ENCODE measurements at places on chromosomes 1 and 21. TPM values are rescaled to one million over a fixed set of nuclear protein-coding genes. Genes with fewer than 3 reads are reported as not detected.

Gene IL23R
- total RNA-seq, result not detected

Gene MX2
- 12.2 TPM for total RNA-seq

Gene POU3F1
- not detected for total RNA-seq

Gene TNFSF4
- total RNA-seq, result not detected

Gene LDLRAD2
- 2.3 TPM for total RNA-seq

Gene CLCA4
- not detected for total RNA-seq

Gene WARS2
- 4.9 TPM for total RNA-seq

Gene LCE1A
- total RNA-seq, result not detected

GRCh38 chr1:206032380-206033140 lies 8.9 kb upstream of the CTSE start:
- no peaks in the 10 kb centered on the region for H3K27me3 ChIP-seq
- no peaks in the 10 kb centered on the region for H3K4me1 ChIP-seq
- no peak overlapping the region for H3K27ac ChIP-seq
- H3K36me3 ChIP-seq, result no peaks in the 10 kb centered on the region

DNA sequence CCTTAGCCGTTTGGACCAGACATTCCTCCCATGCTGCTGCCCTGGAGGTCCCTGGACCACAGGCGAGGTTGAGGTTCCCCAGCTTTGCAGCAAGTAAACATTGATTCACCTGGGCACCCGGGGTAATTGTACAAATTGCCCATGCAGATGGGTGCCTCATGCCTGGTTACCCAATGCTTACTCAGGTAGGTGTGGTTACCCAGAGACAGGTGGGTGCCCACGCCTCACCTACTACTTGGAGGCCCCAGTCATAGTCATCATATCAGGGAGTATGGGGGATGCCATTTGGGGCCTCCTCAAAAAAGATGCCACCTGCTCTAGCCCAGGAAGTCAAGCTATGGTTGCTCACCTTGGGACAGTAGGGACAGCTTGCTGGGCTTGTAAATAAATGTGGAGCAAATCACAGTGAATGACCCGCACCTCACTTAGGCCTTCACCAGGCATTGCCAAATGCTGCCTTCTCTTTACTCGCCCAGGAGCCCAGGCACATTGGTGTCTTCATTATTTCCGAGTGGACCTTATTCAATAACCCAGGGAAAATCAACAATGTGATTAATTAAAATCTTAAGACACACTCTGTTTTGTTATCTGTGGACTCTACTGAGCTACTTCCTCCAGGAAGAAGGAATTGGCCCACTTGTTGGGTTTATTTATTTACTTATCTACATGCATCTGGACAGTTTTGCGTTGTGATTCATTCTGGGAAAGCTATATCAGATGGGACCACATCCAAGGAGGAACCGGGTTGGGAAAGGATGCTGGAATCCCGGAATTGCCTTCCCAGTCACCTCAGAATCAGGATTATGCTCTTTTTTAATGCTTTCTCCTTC lies 35.6 kb upstream of the GRHL3 start:
- DNase-seq, result peak; percentile 14
- H3K27me3 ChIP-seq, result no peaks in the 10 kb centered on the region
- H3K4me3 ChIP-seq, result no peak overlapping the region
- peaks cover 14% of the 10 kb centered on the region for H3K4me1 ChIP-seq
- H3K27ac ChIP-seq, result peak overlapping the region; percentile 63

- no peaks in the 10 kb centered on the region for H3K27me3 ChIP-seq
- no peak for DNase-seq
- H3K4me3 ChIP-seq, result no peak overlapping the region
- H3K4me1 ChIP-seq, result no peaks in the 10 kb centered on the region
Measured at GRCh38 chr1:11559591-11559970, 80.6 kb downstream of the DISP3 start.

DNA sequence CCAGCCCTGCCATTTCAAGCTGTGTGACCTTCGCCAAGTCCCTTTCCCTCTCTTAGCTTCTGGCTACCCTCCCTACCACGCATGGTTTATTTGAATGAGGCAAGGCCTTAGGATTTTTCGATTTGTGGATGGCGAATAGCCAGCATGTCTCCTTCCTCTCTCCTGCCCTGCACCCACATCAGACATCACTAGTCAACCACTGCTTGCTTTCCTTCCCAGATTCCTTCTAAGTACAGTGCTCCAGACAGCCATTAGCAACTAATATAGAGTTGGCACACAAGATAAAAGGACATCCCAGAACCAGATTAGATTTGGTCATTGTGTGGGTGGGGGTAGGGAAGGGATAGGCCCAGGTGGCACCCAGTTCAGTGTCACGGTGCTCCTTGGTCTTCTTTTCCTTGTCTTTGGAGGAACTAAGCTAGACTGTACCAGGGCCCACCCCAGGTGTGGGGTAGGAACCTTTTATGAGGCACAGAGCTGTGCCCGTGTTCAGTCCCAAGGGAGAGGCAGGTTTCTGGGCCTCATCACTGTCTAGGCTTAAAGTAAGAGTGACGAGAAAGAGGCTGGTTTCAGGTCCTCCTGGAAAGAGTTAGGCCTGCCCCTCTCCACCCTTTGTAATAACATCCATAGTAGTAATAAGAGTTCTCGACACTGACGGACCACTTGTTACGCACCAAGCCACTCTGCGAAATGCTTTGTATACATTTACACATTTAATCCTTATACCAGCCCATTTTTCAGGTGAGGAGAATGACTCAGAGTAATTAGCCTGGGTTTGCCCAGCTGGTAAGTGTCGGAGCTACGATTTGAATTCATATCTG lies 8.6 kb downstream of the ALPL start:
- no peaks in the 10 kb centered on the region for H3K27me3 ChIP-seq
- H3K4me1 ChIP-seq, result no peaks in the 10 kb centered on the region
- H3K36me3 ChIP-seq, result no peaks in the 10 kb centered on the region
- H3K27ac ChIP-seq, result peak overlapping the region; percentile 66
- no peak for DNase-seq
- H3K4me3 ChIP-seq, result no peak overlapping the region

DNA sequence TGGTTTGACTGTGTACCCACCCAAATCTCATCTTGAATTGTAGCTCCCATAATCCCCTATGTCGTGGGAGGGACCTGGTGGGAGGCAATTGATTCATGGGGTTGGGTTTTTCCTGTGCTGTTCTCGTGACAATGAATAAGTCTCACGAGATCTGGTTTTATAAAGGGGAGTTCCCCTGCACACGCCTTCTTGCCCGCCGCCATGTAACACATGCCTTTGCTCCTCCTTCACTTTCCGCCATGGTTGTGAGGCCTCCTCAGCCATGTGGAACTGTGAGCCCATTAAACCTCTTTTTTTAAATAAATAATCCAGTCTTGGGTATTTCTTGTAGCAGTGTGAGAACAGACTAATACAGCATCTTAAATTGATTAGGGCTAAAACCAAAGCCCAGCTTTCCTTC lies 22.6 kb upstream of the RERE start:
- no peak overlapping the region for H3K27ac ChIP-seq
- no peaks in the 10 kb centered on the region for H3K27me3 ChIP-seq
- H3K4me1 ChIP-seq, result peaks cover 4% of the 10 kb centered on the region
- no peak for DNase-seq
- no peak overlapping the region for H3K4me3 ChIP-seq

DNA sequence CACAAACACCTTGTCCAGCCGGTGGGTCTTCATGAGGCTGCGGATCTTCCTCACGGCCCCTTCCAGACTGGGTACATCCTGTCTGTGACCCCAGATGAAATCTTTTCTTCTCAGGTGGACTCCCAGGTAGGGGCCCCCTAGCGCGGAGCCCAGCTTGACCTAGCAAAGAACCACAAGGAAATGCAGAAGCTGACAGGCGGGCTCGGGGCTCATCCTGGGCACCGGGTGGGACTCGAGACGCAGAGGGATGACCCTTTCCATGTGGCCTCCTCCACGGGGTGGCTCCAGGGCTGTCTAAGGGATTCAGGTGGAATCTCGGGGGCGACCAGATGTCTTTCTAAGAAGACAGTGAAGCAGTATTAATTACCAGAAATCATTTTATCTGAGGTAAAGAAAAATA lies 17.8 kb downstream of the POFUT2 start:
- no peak for DNase-seq
- H3K4me3 ChIP-seq, result no peak overlapping the region
- no peaks in the 10 kb centered on the region for H3K27me3 ChIP-seq

DNA sequence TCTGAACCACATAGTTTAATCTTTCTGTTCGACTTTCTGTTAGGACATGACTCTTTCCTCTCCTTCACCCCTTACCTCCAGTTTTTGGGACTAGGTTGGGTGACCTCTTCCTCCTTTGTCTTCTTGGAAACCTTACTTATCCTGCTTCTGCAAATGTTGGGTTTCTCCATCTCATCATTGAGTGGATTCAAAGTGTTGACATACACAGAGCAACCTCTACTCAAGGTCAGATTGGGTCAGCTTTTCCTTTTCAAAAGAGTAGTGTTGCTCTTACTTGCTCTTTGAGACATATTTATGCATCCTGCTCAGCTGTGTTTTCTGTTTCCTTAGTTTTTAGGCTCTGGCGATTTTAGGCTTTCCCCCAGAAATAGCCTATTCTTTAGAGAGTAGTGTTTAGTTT lies 3.7 kb downstream of the CAMTA1 start:
- no peaks in the 10 kb centered on the region for H3K36me3 ChIP-seq
- no peak overlapping the region for H3K4me3 ChIP-seq
- peaks cover 15% of the 10 kb centered on the region for H3K4me1 ChIP-seq

DNA sequence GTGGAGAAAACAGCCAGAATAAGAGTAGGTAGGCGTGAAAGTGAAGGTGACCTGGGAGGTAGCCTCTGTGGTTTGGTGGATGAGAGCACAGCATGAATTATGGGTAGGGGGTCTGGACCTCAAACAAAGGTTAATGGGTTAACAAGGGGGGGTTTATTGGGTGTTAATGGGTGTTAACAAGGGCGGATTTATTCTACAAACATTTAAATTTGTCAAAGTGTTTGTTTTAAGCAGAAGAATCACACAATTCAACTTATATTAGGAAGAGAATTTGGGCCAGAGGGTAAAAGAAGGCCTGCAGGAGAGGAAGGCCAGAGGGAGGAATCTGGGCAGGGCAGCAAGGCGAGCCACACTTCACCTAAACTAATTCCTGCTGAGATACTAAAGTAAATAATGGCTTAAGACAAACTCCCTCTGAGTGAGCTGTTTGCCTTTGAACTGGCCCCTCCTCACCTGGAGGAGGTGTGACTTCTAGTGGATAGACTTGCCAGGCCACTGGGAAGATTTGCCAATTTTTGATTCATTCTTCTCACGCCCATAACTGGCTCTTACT lies 191.7 kb downstream of the GIPC2 start:
- DNase-seq, result peak; percentile 75
- no peaks in the 10 kb centered on the region for H3K27me3 ChIP-seq
- H3K4me1 ChIP-seq, result peaks cover 20% of the 10 kb centered on the region
- no peak overlapping the region for H3K4me3 ChIP-seq
- H3K36me3 ChIP-seq, result no peaks in the 10 kb centered on the region

GRCh38 chr21:33578214-33578613 lies 10.3 kb downstream of the DONSON start:
- no peaks in the 10 kb centered on the region for H3K4me1 ChIP-seq
- H3K27me3 ChIP-seq, result no peaks in the 10 kb centered on the region
- peaks cover 10% of the 10 kb centered on the region for H3K36me3 ChIP-seq
- no peak overlapping the region for H3K4me3 ChIP-seq

DNA sequence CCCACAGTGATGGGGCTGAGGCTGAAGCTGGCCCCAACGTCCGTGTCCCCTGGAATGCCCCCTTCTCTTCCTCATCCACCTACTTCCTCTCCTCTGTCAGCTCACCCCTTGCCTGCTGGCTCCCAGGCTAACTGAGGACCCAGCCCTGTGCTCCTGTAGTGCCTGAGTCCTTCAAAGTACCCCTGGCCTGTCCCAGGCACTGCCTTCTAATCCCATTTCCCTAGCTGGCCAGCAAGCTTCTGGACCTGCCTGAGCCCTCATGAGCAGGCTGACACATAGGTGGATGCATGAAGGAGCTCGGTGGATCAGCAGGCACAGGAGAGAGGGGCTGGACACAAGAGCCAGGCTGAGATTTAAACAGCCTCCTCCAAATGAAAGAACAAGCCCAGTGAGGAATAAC lies 650.8 kb downstream of the NPHP4 start:
- H3K36me3 ChIP-seq, result no peaks in the 10 kb centered on the region
- no peak overlapping the region for H3K27ac ChIP-seq
- no peak overlapping the region for H3K4me3 ChIP-seq

DNA sequence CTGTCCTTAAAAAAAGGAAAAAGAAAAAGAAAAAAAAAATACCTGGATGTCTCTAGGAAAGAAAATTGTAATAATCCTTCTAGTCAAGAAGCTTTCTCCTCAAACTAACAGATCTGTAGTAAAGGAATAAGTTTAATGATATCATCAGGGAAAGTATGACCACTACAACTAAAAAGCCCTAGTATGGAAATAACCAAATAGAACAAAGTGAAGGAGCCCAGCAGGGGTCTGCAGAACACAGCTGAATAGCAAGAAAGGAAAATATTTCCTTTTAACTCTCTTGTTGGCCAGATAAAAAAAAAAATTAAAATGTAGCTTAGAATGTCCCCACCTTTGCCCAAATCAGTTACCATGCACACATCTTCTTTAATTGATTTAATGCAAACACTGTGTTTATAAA lies 43.2 kb downstream of the PRRX1 start:
- no peaks in the 10 kb centered on the region for H3K27me3 ChIP-seq
- no peak overlapping the region for H3K27ac ChIP-seq
- no peaks in the 10 kb centered on the region for H3K4me1 ChIP-seq
- no peaks in the 10 kb centered on the region for H3K36me3 ChIP-seq
- no peak overlapping the region for H3K4me3 ChIP-seq

DNA sequence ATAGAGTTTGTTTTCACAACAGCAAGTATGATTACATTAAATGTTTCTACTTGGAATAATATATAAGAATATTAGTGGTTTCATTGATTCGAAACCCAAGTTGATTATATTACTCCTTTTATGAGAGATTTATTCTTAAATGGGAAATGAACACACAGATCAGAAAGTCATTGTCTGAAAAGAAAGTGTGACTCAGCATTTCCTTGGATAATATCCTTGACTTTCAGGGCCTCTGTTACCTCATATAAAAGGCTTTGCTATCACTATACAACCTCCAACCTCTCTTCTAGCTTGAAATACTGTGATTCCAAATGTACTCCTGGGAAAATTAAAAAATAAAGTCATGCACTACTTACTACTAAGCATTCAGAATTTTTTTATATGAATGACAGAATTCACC lies 295.3 kb upstream of the LYPLAL1 start:
- H3K27me3 ChIP-seq, result no peaks in the 10 kb centered on the region
- H3K27ac ChIP-seq, result no peak overlapping the region
- H3K4me3 ChIP-seq, result no peak overlapping the region
- no peaks in the 10 kb centered on the region for H3K4me1 ChIP-seq
- H3K36me3 ChIP-seq, result no peaks in the 10 kb centered on the region
- no peak for DNase-seq

- DNase-seq, result peak; percentile 74
- H3K27ac ChIP-seq, result no peak overlapping the region
- H3K27me3 ChIP-seq, result no peaks in the 10 kb centered on the region
- H3K4me1 ChIP-seq, result peaks cover 13% of the 10 kb centered on the region
- no peak overlapping the region for H3K4me3 ChIP-seq
Measured at GRCh38 chr1:182616130-182617013, 12.2 kb upstream of the RGS16 start.

Data from body of pancreas (tissue), 4 donors.